Left hindlimb (tissue), 1 donor: ENCODE measurements at places on chromosomes 11 and 22.

DNA sequence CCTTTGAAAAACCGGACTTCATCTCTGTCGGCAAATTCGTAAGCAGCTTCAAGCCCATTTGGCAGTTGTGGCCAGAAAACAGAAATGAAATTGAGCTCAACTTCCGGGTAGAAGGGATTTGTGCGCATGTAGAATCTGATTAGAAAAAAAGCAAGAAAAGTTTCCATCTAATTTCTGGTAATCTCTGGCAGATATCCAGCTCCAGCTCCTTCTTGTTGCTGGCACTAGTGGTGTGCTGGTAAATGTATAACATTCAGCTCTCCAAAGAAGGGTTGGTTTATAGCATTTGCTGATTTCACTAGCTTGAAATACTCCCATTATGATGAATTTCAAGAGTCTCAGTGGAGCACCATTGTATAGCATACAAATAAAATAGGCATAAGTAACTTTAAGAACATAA, 5.4 kb downstream of the MMP1 start:
- no peak for DNase-seq

GRCh38 chr11:13303668-13304649, 26.4 kb downstream of the BMAL1 start:
- DNase-seq, result no peak

DNA sequence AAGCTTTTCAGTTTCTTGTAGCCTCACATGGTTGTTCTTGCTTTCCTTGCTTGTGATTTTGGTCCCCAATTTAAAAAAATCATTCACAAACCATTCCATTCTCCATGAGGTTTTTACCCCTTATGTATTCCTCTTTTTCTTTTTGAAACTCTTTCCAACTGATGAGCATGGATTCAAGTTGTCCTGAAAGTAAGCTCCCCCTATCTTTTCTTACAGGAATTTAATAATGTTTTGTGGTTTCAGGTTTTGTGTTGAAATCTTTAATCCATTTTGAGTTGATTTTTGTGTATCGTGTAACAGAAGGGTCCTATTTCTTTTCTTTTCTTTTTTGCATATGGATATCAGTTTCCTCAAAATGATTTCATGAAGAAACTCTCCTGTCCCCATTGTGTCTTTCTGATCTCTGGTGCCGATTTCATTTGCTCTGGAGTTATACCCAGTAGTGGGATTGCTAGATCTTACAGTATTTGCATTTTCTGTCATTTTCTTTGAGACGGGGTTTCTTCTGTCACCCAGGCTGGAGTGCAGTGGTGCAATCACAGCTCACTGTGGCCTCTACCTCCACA, 58.5 kb downstream of the LRRC74B start:
- no peak for DNase-seq

DNA sequence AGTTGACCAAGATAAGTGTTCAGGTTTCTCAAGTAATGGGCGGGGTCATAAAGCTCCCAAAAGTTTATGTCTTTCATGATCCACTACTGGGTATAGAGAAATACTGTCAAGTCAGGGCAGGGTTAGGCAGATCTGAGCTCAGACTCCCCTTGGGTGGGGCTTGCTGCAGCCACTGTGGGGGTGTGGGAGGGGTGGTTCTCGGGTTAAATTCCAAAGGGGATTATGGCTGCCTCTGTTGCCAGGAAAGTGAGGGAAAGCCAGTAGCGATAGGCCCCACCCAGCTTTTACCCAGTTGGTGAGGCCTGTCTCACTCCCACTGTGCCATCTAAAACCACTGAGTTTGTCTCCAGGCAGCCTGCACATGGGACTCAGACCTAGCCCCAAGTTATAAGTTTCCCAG, 37.8 kb downstream of the DLG2 start:
- DNase-seq, result no peak

- no peak for DNase-seq
These were observed 462.1 kb downstream of the OPCML start for GRCh38 chr11:133070021-133070713.

DNA sequence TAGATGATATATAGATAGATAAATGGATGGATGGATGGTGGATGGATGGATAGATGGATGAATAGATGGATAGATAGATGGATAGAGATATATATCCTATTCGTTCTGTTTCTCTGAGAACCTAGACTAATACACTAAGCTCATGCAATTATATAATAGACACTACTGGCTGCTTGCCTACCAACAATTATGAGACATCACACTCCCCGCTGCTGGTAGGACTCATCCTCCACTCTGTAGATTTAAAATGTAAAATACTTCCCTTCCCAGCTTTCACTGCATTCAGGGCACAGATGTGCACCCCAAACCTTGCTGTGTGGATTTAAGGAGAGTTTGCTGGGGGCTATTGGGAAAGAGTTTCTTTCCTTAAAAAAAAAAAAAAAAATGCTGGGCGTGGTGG, 28.3 kb upstream of the RCN1 start:
- no peak for DNase-seq
